ENCODE measurements at places on chromosomes 3 and 15.

DNA sequence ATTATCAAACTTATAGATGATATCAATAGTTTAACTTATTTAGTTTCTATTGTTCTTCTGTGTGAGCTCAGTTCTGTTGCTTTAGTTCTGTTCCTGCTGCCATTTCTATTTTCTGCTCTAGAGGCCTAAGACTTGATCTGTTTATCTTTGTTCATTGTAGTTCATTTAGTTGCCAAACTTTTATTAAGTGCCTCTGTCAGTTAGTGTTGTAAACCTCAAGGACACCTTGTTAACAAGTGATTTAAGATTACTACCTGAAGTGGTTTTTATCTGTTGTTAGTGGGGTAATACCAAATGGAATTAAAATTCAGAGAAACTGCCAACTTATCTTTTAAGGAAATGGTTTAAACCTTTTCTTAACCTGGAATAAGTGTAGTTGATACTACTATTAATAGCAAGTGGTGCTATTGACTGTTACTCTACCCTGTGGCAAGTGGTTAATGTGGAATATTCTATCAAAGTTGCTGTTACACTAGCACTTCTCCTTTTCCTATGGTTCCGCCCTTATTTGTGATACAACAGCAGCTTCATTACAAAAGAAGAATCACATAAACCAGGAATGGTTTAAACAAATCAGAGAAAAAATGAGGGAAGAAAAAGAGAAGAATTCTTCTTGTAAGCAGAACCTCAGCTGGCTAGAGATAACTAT lies 500.6 kb upstream of the GOLIM4 start:
- DNase-seq: no peak

- no peak for DNase-seq
Measured at GRCh38 chr3:143249014-143249413, 129.4 kb downstream of the CHST2 start.

- no peak for DNase-seq
Measured at GRCh38 chr3:117278424-117279190, 569.0 kb downstream of the TUSC7 start.

DNA sequence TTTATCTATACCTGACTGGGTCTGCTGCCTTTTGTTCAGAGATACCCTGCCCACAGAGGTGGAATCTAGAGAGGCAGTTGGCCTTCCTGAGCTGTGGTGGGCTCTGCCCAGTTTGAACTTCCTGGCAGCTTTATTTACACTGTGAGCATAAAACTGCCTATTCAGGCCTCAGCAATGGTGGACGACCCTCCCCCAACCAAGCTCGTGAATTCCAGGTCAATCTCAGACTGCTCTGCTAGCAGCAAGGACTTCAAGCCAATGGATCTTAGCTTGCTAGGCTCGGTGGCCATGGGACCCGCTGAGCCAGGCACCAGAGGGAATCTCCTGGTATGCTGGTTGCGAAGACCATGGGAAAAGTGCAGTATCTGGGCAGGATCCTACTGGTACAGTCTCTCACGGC lies 270.2 kb downstream of the CADM2 start:
- no peak for DNase-seq

- DNase-seq: no peak
Measured at GRCh38 chr3:48092270-48092669, 76.1 kb upstream of the MAP4 start.

- no peak for DNase-seq
Measured at GRCh38 chr3:72728958-72729467, 119.2 kb downstream of the SHQ1 start.

- no peak for DNase-seq
Measured at GRCh38 chr3:116281313-116282143, 163.8 kb downstream of the LSAMP start.

GRCh38 chr15:63572749-63573464 lies 24.3 kb upstream of the FBXL22 start:
- no peak for DNase-seq

DNA sequence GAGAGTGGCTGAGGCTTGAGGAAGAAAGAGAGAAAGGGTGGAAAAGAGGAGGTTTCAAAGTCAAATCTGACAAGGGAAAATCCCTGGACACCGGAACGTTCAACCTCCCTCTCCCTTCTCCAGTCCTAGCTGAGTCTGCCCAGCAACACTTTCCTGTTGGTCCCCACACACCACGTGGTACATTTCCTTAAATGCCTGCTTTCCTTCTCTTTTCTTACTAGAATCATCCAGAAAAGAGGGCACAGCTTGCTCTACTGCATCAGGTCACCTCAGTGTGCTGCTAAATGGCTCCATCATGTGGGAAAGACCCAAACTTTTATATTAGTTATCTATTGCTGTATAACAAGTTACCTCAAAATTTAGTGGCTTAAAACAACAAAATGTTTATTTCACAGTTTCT lies 181.2 kb downstream of the NECTIN3 start:
- no peak for DNase-seq

DNA sequence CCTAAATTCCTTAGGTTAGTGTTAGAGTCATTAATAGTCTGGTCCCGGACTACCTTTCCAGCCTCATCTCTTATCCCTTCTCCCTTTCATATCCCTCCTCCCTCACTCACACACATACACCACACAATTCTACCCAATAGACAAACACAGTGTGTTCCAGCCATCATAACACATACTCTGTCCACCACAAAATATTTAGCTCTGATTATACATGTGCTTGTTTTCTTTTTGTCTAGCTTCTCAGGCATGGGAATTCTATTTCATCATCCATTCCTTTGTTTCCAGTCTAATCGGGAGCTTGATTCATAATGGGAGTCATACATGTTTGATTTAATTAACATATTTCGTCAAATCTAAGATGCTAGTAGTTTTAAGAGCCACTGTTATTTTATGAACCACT lies 161.8 kb upstream of the BFSP2 start:
- no peak for DNase-seq

DNA sequence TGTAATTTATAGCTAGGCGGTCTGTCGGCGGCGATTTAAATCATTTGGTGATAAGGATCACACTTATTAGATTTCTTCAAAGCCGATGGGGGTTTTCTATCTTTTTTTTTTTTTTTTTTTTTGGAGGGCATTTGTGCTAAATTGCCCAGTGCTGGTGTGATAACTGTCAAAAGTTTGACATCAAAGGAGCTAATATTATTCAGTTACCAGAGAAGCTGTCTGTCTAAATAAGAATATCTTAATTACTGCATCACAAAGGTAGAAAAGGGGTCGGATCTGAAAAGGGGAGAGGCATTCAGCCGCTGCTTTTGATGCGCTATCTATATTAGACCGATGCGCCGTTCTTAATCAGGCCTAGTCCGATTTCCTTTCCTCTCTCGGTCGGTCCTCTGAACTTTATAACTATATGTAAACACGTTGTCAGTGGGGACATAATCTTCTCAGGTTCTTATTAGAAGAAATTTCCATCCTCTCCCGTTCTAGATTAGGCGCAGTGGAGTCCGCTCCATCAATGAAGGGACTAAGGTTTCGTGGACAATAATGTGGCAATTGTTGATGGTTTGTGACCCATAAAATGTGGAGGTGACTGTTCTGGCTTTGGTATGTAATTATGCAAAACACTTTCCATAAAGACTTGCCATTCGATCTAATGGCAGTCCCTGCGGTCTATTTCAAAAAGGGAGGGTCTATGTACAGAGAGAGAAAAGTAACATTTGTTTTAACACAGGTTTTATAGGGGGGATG lies 31.7 kb downstream of the NR2F2 start:
- no peak for DNase-seq

GRCh38 chr15:66630801-66631351 lies 65.1 kb upstream of the LCTL start:
- DNase-seq: no peak

GRCh38 chr3:32778389-32778788 lies 39.4 kb upstream of the TRIM71 start:
- no peak for DNase-seq

DNA sequence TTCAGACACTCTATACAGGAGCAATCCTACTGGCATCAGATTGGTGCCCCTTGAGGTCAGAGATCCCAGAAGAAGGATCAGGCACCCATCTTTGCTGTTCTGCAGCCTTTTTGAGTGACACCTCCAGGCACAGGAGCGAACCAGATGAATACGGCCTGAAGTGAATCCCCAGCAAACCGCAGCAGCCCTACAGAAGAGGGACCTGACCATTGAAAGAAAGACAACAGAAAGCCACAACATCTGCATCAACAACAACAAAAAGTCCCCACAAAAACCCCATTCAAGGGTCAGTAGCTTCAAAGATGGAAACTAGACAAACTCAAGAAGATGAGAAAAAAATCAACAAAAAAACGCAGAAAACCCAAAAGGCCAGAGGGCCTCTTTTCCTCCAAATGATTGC lies 130.4 kb downstream of the PPM1L start:
- DNase-seq: no peak

DNA sequence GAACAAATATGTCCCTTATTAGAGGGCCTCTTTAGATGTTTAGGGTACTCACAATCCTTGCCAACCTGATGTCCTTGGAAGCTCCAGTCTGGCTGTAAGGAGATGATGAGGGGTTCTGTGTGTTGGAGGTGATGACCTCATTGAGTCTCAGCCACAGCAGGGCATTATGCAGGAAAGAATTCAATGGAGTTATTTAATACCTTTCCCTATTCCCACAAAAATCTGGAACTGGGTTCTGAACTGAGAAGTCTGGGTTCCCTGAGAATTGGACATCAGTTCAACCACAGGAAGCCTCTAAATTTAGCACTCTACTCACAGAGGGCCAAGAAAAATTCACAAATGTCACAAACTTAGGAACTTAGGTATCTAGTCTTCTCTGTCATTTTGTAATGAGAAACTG lies 36.9 kb downstream of the SLC35A5 start:
- DNase-seq: no peak

DNA sequence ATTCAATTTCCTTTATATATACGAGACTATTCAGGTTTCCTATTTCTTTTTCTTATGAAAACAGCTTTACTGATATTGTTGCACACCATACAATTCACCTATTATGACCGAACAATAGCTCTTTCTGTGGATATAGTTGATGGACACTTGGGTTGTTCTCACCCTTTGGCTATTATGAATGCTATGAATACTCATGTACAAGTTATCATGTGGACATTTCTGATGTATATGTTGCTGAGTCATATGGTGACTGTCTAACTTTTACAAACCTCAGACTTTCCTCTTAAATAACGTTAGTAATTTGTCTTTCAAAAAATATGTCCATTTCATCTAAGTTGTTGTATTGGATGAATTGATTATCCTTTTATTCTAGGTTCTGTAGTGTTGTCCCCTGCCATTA lies 15.7 kb upstream of the USF3 start:
- no peak for DNase-seq

DNA sequence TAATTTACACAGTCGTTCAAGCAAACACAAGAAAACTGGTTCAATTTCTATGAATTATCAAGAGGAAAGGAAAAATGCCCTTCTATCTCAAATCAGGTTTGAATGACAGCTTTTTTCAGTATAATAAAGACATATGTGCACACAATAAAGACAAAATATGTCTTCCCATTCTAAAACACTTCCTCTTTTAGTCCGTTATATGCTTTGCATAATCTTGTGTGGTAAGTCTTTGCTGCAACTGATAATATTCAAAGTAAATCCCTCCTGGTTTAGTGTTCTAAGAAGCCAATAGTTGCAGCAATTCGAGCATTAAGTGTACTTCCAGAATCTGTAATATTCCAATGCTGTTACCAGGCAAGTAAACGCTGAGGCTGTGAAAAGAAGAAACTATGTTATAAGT lies 43.7 kb upstream of the MAPKBP1 start:
- DNase-seq: no peak

DNA sequence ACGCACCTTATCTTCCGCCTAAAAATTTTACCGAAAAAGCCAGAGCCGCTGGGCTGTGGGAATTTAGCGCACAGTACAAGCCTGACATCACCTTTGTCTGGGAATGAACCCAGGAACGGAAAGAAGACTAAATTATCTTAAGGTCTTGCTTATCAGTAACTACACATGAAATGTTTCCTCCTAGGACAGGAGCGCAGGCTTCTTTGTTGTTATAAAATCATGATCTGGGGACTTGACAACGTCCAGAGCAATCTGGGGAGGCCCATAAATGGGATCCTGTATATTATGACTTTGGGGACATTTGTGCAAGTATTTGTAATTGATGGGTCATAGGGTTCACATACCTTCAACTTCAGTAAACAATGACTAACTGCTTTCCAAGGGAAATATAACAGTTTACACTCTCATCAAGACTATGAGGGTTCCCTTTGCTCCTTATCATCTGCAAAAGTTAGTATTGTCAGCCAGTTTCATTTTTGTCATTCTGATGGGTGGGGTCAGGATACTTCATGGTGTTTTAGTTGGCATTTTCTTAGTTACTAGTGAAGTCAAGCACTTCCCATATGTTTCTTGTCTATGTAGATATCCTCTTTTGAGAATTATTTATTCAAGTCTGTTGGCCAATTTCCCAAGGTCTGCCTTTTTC lies 213.9 kb upstream of the PFN2 start:
- DNase-seq: no peak

DNA sequence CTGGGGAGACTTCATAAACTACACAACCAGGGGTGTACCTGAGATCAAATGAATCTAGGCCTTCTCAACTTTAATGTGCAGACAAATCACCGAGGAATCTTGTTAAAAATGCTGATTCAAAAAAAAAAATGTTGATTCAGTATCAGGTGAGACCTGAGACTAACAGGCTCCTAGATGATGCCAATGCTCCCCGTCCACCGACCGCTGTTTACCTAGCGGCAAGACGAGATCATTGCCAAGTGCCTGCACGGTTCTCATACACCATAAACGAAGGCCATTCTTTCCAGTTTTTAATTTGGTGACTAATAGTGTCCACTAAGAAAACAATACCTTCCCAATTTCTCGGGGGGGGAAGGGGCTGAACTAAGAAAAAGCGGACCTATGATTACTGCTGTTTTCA lies 2.5 kb upstream of the FSIP1 start:
- DNase-seq: no peak

Data from activated CD8-positive, alpha-beta memory T cell treated with anti-CD3 and anti-CD28 coated beads, Interleukin-2, amount 50 U/mL, for 4 hours (primary cell).